GM23338 (cell line): ENCODE measurements at places on chromosomes 5 and 9. TPM values are rescaled to one million over a fixed set of nuclear protein-coding genes. Genes with fewer than 3 reads are reported as not detected.
A peak's percentile ranks its signal among the peaks of the same experiment; 100 is the strongest.

GRCh38 chr9:79559495-79560181 is 12.1 kb upstream of the TLE4 start:
- DNase-seq = no peak

DNA sequence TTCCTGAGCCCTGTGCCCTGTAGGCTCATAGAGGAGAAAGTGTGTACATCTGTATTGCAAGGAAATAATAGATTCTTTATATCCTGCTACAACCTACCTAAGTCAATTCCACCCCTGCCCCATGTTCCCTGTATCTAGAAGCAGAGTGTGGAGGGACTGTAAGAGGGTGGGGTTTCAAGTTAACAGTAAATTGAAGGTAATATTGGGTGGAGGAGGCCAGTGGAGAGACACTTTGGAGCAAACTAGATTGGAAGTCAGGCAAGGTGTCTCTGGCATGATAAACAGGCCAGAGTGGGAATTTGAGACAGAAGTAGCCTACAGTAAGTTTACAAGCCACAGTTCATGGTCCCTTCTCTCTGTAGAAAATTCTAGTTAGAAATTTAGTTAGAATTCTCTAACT is 2.3 kb upstream of the HEMGN start:
- no peak for DNase-seq

- no peak for DNase-seq
These were observed 30.6 kb upstream of the ADAMTS2 start for GRCh38 chr5:179375831-179376365.

APBA1 gene
- 0.58 and 1.0 TPM in 2 replicates for total RNA-seq

DNA sequence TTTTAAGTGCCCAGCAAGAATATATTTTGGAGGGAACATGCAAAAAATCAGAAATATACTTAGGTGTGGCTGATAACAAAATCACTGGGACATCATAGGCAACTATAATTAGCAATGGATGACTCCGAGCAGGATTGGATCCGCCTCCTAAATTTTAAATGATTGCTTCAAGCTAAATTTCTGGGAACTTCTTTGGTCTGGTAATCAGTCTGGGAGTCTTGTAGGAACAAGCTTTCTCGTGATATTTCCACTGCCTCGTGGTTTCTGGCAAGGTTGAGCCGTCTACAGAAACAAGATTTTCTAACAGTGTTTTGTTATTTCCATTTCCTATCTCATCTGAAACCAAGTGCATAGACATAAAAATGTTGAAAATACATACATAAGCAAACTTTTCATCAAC is 232.6 kb downstream of the BNC2 start:
- DNase-seq = no peak

- peak; percentile 85 for DNase-seq
These were observed 6.3 kb upstream of the UNC5A start for GRCh38 chr5:176803943-176804498.
